Naive thymus-derived CD8-positive, alpha-beta T cell (primary cell): ENCODE measurements at places on chromosomes 4 and X. TPM values are rescaled to one million over a fixed set of nuclear protein-coding genes. Genes with fewer than 3 reads are reported as not detected.

The F9 gene
- polyA plus RNA-seq, result not detected

The YTHDC1 gene
- polyA plus RNA-seq, result 22.4 TPM

The PLP1 gene
- polyA plus RNA-seq, result not detected

The WDR17 gene
- 0.50 TPM for polyA plus RNA-seq

The S100G gene
- not detected for polyA plus RNA-seq

The SPIN2A gene
- polyA plus RNA-seq, result not detected

The ARHGAP36 gene
- not detected for polyA plus RNA-seq

The TMEM33 gene
- polyA plus RNA-seq, result 9.8 TPM

The GLRA2 gene
- polyA plus RNA-seq, result not detected

The RNF175 gene
- 1.6 TPM for polyA plus RNA-seq

The MEPE gene
- polyA plus RNA-seq, result not detected

The HSFX3 gene
- polyA plus RNA-seq, result not detected

The ABLIM2 gene
- polyA plus RNA-seq, result 2.4 TPM

The TMEM164 gene
- polyA plus RNA-seq, result 1.4 TPM

The MGAT4D gene
- polyA plus RNA-seq, result not detected

The PNMA6F gene
- polyA plus RNA-seq, result not detected

The EXOSC9 gene
- polyA plus RNA-seq, result 37.0 TPM

The CLNK gene
- polyA plus RNA-seq, result not detected

The TMEM150C gene
- polyA plus RNA-seq, result not detected
